ENCODE measurements at places on chromosomes 7 and 10. TPM values are rescaled to one million over a fixed set of nuclear protein-coding genes. Genes with fewer than 3 reads are reported as not detected.

DNA sequence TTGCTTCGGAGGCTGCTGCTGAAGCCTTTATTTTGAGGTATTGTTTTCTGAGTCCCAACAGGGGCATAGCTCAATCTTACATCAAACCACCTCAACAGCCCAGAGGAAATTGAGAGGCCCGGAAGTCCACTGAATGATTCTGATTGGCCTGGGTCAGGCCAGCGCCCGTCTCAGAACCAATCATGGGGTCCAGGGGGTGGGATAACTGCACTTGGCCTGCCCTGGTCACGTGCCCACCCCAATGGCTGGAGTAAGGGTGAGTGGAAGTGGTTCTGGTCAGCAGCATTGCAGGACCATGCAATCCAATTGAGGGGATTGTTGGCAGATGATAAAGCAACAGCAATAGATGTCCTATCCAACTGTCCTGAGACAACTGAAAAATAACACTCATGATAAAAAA, 190.6 kb downstream of the HERPUD2 start:
- DNase-seq, result no peak

DNA sequence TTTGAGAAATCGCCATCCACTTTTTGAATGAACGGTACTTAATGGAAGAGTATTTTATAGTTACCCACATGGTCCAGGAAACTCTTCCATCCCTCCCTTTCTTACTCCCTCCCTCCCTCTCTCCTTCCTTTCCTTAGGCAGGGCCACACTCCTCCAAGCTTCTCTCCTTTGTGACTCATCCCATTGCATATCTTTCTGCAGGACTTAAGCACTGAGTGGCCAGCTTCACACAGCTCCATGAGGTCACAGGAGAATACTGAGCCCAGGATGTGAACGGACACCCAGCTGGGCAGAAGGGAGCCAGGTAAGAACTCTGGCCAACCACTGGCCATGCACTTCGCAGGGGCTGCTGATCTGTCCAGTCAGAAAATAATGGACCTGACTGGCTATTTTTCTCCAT, 189.7 kb upstream of the ADCY1 start:
- peak; percentile 35 for DNase-seq

Gene PRKAR2B
- total RNA-seq, result not detected

Gene CLRN3
- total RNA-seq, result not detected

DNA sequence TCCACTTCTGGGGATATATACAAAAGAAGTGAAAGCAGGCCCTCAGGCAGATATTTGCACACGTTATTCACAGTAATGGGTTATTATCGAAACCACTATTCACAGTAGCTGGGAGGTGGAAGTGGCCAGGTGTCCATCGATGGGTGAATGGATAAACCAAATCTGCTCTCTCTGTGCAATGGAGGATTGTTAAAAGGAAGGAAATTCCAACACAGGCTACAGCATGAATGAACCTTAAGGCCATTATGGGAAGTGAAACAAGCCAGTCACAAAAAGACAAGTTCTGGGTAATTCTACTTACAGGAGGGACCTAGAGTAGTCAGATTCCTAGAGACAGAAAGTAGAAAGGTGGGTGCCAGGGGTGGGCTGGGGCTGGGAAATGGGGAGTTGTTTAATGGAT, 48.5 kb upstream of the BHLHA15 start:
- DNase-seq, result peak; percentile 65

DNA sequence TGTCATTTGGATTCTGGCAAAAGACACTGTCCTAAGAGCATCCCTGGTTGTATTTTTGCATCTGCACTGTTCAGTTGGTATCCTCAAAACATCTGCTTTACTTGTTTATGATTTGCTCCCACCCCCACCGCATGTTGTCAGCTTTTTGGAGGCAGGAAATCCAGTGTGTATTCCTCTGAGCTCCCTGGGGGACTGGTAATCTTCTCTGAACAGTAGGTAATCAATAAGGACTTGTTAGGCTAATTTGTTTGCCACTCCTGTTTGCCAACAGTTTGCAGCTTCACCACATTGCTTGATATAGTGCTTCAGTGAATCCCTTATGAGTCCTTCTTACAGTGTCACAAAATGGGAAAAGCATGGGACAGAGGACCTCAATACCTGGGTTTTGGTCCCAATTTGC, 49.1 kb downstream of the FEZF1 start:
- DNase-seq, result no peak

DNA sequence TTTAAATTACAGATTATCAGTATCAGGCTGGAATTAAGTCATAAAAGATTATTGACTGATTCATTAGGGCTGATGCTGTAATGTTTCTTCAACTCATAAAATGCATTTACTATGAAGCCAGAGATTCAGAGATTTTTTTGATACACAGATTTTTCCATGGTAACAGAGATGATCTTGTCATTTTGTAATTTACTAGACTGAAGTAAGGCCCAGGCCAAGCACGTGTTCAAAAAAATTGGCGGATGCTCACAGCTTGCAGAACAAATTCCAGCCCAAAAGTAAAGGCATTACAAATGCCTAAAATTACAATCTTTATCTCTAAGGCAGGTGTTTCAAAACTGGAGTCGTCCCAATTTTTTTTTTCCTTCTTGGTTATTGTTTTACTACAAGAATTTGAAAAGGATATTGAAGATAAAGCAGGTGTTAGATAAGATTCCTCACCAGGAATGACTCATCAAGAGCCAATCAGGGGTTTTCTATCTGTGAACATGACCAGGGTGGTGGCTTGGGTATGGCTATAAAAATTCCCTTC, 78.4 kb upstream of the MEOX2 start:
- no peak for DNase-seq

GRCh38 chr10:72031706-72032105, 56.6 kb downstream of the SPOCK2 start:
- no peak for DNase-seq

DNA sequence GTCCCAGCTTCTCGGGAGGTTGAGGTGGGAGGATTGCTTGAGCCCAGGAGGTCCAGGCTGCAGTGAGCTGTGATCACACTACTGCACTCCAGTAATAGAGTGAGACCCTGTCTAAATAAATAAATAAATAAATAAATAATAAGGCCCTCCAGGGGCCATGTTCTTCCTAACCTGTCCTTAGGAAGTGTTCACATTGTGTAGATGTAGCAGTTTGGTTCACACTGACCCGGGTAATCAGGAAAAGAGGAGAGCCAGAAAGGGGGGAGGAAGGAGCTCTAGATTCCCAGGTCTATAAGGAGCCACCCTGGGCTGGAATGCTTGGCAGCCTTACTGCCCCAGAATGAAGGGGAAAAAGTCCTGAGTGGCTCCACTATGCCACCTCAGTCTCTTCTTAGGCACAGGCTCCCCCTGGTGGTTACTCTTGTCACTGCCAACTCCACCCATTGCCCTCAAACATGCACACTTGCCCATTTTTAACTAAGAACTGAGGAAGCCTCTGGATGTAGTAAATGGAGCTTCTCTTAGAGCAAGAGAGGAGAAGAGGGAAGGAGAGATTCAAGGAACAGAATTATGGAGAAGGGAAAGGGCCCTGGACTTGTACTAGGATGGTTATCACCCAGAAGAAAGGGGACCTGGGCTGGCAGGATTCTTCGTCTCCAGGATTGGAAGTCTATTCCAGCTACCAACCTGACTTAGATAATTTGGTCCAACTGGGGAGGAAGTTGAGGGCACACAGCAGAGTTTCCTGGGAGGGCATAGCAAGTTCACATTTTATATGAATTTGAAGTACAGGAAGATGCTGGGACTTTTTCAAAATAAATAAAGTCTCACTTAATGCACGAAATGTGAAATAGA, 7.8 kb downstream of the HPS6 start:
- peak; percentile 52 for DNase-seq

DNA sequence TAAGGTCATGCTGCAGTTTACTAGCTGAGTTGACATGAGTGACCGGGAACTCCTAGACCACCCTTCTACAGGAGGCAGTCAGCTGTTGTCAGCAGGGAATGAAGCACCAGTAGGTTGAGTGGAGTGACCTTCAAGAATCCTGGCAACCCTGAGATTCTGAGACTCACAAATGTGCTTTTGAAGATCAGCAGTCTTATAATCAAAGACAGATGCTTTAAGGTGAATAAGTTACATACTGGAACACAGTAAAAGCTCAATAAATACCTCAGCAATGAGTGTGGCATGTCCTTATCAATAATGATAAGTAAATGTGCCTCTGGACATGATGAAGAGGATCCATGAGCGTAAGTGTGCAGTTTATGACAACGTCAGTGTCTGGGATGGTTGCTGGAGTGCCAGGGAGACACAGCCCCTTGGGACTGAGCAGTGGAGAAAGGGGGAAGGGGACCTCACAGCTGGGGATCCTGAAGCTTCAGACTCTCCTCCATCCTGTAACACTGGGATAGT, 11.9 kb upstream of the OR6V1 start:
- no peak for DNase-seq

DNA sequence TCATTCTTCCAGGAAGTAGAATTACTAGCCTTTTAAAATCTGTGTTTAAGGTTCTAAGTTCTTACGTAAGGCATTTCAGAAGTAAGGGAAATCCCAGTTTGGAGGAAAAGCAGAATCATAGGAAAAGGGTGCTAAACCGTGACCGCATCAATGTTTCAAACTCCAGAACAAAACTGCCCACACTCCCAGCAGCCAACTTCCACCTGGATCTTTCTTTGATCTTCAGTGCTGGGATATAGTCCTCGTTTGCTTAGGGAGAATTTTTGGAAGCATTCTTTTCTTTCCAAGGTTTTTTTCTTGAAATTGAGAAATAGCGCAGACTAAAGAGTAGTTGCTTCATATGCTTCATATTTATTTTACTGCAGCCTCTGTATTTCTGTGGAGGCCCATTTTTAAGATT, 8.9 kb downstream of the PROSER2 start:
- DNase-seq, result no peak

Gene PTPRN2
- total RNA-seq, result 0.91 TPM

Gene UPK3B
- 0.67 TPM for total RNA-seq

GRCh38 chr10:127715782-127716378, 21.1 kb upstream of the FOXI2 start:
- DNase-seq, result no peak

GRCh38 chr10:45673074-45673648, 589 bp upstream of the ZFAND4 start:
- DNase-seq, result peak; percentile 1

Gene PLXDC2
- total RNA-seq, result 124 TPM
